ENCODE measurements at places on chromosomes 6 and 20.

DNA sequence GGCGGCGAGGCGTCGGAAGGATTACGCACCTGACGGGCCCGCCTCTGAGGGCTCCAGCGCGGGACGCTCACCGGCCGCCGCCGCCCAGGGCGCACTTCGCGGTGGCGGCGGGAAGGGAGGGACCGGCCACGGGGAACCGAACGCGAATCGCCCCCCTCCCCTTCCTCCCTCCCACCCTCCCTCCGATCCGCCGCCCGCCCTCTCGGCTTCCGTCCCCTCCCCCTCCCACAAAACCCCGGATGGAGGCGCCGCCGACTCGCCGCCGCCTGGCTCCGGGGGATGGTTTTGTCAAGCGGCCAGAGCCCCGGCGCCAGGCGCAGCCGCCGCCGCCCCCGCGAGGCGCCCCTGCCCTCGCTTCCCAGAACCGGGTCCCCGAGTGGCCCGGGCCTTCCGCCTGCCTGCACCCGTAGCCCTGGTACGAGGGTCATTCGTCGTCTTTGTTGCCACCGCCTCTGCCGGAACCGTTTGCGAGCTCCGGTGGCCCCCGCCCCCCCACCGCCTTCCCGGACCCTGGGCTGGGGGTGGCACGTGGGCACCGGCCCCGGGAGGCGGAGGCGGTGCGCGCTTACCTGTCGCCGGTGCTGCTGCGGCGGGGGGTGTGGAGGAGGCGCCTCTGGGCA lies 398 bp downstream of the ZBTB2 start:
- peak; percentile 35 for DNase-seq

DNA sequence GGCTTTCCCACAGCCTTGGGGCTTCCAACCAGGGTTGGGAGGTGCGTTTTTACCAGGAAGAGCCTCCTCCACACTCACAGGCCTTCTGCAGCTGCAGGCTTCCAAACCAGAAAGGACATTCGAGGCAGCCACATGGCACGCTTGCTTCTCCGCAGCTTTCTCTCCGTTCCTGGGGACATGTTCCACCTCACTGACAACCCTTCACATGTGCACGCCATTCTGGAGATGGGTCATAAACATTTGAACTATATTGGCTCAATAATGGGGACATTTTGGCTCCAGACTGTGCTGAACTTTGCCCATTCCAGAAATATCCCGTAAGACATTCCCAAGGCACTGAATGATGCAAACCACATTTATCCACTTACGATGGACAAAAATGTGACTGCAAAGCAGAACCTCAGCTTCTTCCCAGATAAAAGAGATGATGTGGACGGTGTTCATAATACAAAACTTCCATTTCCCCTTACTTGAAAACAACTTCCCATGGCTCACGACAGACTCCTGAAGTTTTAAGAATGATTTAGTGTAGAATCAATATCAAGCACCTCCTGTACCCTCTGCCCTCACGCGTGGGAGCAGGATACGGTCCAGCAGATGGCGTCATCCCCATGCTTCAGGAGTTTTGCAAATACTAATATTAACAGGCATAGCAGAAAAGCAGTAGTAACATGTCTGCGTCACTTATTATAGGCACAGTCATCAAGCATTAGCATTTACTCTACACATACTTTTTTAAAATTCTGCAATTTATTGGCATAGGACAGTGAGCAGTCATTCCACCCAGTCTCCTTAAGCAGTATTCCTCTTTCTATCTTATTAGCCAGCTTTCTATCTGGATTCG lies 25.4 kb upstream of the FOXF2 start:
- DNase-seq = no peak

- no peak for DNase-seq
These were observed 107.7 kb upstream of the JAG1 start for GRCh38 chr20:10781526-10781925.

DNA sequence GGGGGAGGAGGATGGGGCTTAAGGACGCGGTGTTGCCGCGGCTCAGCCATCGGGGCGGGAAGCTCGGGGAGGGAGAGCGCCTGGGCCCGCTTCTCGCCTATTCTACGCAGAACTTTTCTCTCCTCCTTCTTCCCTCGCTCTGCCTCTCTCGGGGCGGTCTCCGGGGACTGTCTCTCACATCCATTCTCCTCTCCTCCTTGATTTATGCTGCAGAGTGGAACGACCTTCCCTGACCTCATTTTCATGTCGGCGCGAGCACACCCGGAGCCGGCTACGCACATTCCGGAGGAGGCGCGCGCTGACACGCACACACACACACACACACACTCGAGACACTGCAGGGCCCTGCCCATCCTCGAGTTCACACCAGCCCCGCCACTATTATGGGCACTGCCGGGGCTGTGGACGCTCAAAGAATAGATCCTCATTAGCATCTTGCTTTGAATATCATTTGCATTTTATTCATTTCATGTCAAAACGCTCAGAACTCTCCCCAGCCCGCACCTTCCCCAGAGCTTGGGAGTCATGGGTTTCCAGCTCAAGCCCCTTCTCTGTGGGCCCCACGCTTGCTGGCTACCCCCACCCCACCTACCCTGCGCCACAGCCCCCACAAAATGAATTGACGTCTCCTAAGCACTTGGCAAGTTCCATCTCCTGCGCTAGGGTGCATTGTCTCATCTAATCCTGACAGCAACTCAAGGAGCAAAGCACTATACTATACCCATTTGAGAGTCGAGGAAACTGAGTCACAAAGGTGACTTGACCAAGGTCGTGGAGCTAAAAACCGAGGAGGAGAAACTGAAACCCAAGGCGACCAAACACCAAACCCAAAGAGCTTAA lies 36.8 kb downstream of the NCR2 start:
- DNase-seq = no peak

All from omental fat pad (tissue), 4 donors.